H9 (cell line): ENCODE measurements at places on chromosomes 12 and 14. TPM values are rescaled to one million over a fixed set of nuclear protein-coding genes. Genes with fewer than 3 reads are reported as not detected.

Gene PTPRO
- total RNA-seq, result 0.37 and 0.52 TPM in 2 replicates

GRCh38 chr12:4960547-4960946 is 50.8 kb downstream of the KCNA1 start:
- DNase-seq, result no peak

Gene TEX52
- total RNA-seq, result 0.20 TPM in 2 replicates

- no peak for DNase-seq
These were observed 55.1 kb downstream of the FOXN4 start for GRCh38 chr12:109253913-109254544.
